ENCODE measurements at places on chromosomes 5 and 9.

DNA sequence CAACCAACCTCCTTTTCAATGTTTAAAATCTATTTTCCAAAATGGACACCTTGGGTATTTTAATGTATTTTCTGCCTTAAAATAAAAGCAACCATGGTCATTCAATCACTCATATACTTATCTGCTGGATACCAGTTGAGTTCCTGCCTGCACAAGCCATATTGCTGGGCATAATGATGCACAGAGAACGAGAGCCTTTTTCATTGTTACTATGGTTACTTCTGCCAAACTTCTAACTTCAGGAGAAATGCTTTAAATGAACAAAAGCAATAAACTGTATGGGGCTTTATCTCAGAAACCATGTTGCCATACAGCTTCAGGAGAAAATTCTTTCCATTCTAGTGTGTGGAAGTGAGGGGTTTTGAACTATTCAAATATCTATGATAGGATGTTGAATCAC is 269.5 kb downstream of the GABRB2 start:
- no peak for DNase-seq

GRCh38 chr5:134113902-134114875 is at the start of gene TCF7:
TCF7 (plus strand) TSS chr5:134114681; CDS start chr5:134114907, 226 bp downstream.
- peak; percentile 58 for DNase-seq

GRCh38 chr9:104861397-104861796 is 66.6 kb downstream of the ABCA1 start:
- DNase-seq = no peak

DNA sequence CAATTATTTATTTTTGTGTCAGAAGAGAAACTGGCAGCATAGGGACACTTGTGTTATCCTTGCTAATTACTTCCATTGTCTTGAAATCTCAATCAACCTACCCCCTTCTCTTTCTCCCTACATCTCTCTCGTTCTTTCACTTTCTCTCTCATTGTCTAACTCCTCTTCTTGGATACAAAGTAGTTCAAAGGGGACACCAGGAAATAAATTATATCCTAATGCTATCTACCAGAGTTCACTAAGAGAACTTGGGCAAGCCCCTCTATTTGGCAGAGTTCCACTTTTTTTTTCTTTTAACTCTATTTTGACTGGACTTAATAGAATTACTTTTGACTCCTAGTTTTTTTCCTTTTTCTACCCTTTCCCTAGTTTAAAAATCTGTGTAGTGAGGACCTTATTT is 102.2 kb downstream of the MEF2C start:
- no peak for DNase-seq

- no peak for DNase-seq
These were observed 42.1 kb downstream of the NADK2 start for GRCh38 chr5:36199620-36200019.

DNA sequence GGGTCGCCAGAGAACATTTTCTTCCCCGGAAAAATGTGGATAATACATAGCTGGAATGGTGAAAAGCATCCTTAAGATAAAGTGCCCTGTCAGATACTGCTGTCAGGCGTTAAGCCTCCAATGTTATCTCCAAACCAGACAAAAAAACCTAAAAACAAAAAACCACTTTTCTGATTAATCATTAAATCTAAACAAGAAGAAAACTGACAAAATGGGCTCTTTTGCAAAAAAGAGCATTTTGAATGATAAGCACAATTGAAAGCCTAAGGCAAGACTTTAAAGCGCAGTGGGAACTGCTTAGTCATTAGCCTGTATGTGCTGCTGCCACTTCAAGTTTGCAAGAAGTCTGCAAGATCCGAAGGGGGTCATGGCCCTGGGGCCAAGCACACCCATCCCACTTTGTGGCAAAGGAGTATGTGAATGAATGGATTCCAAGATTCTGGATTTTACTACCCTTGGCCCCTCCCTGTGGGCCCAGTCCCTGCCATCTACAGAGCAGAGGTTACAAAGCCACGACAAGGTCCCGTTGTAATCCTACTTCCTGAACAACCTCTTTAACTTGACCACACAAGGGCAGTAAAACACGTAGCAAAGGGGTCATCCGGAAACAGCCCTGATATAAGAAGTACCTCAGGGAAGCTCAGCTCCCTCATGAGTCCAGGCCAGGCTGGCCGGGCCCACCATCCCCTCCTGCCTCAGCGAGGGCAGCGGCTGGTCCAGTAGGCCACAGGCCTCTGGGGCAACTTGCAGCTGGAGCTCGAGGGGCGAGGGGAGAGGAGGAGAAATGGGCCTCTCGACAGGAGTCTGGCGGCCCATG is 29.7 kb downstream of the SHB start:
- no peak for DNase-seq

GRCh38 chr5:10366310-10367272 is 13.1 kb downstream of the MARCHF6 start:
- DNase-seq = no peak

DNA sequence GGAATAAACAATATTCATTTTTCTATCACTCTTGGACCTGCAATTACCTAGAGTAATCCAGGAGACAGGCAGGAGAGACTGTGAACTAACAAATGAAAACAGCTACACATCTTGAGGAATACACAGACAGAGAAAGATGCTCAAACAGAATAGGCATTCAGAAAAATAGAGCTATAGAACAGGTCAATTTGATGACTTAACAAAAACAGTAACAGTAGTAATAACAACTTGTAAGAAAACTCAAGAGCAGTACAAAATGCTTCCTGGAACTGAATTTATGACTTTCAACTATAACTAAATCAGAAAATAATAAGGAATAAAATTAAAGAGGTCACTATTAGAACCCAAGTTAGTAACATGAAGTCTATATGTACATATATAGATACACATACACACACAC is 579.3 kb downstream of the TLR4 start:
- no peak for DNase-seq

GRCh38 chr9:28319981-28320380 is 746.7 kb upstream of the C9orf72 start:
- DNase-seq = no peak

- DNase-seq = no peak
These were observed 65.7 kb upstream of the TNFAIP8 start for GRCh38 chr5:119290161-119290569.

DNA sequence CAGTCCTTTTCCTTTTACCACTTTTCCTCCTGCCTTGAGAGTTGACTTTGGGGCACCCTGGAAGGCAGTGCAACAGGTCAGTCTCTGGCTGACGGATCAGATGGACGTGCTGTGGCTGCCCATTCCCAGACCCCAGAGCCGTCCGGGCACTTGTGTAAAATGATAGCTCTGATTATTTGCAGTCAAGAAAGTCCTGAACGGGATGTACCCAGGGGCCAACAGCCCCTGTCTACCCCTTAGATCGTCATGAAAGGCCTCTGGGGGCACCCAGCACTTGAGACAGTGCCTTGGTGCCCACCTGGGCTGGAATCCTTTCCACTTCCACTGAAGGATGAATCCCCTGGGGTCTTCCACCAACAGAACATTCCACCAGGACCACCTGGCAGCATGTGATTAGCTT is 17.7 kb upstream of the ANGPTL2 start:
- DNase-seq = no peak

GRCh38 chr5:39494534-39494933 is 69.8 kb upstream of the DAB2 start:
- DNase-seq = no peak

- no peak for DNase-seq
These were observed 1701.8 kb downstream of the EFNA5 start for GRCh38 chr5:105968981-105969380.

DNA sequence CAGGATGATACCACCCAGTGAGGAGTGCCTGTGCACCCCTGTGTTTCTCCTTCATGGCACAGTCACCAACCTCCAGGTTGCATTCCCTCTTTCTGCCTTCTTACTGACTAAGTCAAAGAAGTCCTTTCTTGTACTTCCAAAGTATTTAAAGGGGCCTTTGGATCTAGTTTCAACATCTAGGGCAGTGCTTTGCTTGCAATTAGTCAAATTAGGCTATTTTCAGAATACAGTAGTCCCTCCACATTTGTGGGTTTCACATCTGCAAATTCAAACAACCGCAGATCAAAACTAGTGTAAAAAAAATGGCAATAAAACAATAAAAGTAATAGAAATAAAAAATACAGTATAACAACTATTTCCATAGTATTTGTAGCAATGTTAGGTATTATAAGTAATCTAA is 333.9 kb upstream of the SEMA6A start:
- no peak for DNase-seq

- DNase-seq = no peak
These were observed 34.3 kb downstream of the DBH start for GRCh38 chr9:133670466-133670865.

DNA sequence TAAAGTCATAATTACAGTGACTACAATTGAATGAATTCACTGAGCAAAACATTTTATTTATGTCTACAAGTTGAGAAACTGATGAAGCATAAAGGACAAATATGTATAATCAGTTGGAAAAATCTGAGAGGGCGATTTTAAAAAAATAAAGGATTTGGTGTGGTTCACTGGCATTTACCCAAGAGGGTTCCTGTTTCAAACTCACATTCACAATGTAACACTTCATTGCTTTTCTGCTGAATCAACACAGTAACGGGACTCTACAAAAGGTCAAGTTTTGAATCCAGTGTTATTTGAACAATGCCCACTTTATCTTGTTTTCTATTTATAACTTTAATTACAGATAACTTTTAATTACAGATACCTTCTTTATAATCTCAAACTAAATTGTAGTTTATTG is 138.6 kb downstream of the NUDT12 start:
- no peak for DNase-seq

- DNase-seq = no peak
These were observed 2.0 kb upstream of the MZB1 start for GRCh38 chr5:139391570-139392323.

- no peak for DNase-seq
These were observed 60.5 kb downstream of the PCSK5 start for GRCh38 chr9:75950998-75951397.

DNA sequence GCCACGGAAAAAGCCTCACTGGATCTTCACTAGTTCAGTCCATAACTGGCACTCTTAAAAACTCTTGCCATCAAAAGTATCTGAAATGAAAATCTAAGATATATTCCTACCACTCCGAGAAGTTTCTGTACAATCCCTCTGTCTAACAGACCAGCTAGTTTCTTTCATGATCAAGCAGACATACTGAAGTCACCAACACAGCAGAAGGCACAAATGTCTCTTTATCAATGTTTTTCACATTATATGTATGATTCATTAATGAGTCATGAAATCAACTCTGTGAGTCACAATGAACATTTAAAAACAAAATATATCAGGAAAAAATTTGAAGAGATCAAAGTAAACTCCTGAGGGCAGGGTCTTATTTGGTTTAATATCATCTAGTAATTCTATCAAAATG is 50.8 kb downstream of the F2R start:
- DNase-seq = no peak

- DNase-seq = no peak
These were observed 15.9 kb downstream of the DMAC1 start for GRCh38 chr9:7783635-7784063.

DNA sequence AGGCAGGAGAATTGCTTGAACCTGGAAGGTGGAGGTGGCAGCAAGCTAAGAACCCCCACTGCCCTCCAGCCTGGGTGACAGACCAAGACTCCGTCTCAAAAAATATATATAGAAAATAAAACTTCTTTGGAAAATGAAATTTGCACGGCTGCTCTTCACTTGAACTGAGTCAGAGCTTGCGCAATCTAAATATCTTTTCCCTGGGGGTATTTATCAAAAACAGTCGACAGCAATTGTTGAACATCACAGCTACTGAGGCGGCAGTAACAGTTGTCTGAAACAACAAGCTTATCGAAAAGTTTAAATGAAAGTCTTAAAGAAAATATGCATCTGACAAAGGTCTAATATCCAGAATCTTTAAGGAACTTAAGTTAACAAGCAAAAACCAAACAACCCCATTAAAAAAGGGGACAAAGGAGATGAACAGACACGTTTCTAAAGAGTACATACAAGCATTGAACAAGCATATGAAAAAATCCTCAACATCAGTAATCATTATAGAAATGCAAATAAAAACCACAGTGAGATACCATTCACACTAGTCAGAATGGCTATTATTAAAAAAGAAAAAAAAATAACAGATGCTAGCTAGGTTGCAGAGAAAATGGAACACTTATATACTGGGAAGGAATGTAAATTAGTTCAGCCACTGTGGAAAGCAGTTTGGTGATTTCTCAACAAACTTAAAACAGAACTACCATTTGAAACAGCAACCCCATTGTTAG is 153.6 kb upstream of the CDH9 start:
- DNase-seq = no peak

DNA sequence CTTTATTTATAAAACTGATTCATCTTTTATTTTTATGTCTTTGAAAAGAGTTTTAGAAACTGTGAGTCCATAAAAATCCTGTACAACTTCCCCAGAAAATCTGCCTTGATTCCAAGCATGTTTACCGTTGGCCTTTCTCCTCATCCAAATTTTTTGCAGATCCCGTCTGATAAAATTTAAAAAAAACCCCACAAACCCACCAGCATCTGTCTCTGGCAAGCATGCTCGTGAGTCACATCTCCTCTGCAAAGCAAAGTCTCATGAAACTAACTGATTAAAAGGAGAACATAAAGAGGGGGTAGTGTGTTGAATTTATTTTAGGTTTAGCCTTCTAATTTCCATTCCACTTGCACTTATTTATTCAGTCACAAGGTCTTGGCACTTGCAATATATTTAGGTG is 109.4 kb downstream of the MAT2B start:
- DNase-seq = no peak

DNA sequence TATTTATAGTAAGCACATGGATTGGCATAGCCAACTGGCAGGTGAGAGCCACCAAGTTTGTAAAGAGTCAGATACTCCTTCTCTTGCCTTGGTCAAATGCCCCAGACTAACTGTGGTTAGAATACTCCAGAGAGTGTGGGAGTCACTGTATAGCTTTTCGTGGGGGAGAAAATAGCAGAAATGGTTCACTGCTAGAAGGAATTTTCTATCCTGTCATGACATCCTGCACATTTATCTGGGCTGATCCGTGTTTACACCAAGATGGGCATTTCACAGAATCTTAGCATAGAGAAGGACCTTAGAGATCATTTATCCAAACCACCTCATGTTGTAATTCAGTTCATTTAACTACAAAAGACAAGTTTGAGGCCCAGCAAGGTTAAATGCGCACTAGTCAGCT is 460.8 kb downstream of the ENC1 start:
- no peak for DNase-seq

DNA sequence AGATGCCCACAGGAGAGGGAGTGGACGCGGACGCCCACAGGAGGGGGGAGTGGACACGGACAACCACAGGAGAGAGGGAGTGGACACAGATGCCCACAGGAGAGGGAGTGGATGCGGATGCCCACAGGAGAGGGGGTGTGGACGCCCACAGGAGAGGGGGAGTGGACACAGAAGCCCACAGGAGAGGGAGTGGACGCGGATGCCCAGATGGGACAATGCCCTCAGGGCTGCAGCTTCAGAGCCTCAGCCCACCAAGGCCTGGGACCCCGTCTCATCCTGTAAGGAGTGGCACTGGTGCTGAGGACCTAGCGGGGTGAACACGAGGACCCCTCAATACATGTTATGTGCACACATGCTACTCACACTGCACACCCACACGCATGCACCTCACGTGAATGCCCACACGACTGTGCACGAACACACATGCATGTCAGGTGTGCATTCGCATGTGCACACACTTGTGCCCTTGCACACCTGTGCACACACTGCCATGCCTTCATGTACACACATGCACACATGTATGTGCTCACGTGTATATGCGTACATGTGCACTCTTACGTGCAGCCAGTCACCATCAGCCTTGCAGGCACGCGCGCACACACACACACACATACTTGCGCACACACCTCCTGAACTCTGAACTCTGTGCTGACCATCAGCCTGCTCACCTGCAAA is 34.8 kb downstream of the SLC6A18 start:
- no peak for DNase-seq

All from stimulated activated CD8-positive, alpha-beta memory T cell treated with anti-CD3 and anti-CD28 coated beads, Interleukin-7, amount 100 ng/mL, for 1 hour (primary cell).